ENCODE measurements at places on chromosomes 3 and 15. TPM values are rescaled to one million over a fixed set of nuclear protein-coding genes. Genes with fewer than 3 reads are reported as not detected.

DNA sequence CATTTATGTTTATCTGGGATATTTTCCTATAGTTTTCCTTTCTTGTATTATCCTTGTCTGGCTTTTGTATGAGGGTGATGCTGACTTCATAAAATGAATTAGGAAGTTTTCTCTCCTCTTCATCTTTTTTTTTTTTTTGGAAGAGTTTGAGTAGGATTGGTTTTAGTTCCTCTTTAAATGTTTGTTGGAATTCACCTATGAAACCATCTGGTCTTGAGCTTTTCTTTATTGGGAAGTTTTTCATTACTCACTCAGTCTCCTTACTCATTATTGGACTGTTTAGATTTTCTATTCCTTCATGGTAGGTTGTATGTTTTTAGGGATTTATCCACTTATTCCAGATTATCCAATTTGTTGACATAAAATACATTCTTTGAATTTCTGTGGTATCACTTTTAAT, 18.7 kb upstream of the MASP1 start:
- DNase-seq, result no peak

- DNase-seq, result no peak
Observed at GRCh38 chr3:119140466-119140865, 5.5 kb upstream of the TEX55 start.

DNA sequence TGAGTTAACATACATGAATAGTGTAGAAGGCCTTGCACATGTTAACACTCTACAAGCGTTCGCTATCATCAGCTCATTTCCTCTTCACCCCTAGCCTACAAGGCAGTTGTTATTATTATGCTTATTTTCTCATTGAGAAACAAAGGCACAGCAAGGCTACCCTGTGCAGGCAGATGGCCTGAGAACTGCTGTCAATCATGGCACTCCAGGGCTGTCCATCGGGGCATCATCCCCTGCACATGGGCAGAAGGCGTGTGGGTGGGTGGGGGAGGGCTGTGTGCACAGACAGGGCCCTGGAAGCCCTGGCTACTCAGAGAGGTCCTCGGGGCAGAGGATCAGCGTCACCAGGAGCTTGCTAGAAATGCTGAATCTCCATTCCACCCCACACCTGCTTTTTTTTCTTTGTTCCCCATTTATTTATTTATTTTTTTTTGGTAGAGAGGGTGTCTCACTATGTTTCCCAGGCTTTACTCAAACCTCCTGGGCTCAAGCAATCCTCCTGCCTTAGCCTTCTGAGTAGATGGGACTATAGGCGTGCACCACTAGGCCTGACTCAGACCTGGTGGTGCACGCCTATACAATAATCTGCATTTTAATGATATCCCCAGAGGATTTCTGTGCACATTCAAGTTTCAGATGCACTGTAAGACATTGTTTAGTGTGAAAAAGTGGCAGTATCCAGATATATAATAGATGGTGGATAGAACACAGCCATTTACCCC, 9.6 kb upstream of the ZXDC start:
- DNase-seq, result no peak

- DNase-seq, result no peak
Observed at GRCh38 chr3:102195198-102195948, 239.4 kb upstream of the ZPLD1 start.

- DNase-seq, result peak; percentile 18
Observed at GRCh38 chr15:66692808-66693596, 9.0 kb upstream of the SMAD6 start.

GRCh38 chr3:127070776-127071175, 87.9 kb downstream of the PLXNA1 start:
- DNase-seq, result no peak

DNA sequence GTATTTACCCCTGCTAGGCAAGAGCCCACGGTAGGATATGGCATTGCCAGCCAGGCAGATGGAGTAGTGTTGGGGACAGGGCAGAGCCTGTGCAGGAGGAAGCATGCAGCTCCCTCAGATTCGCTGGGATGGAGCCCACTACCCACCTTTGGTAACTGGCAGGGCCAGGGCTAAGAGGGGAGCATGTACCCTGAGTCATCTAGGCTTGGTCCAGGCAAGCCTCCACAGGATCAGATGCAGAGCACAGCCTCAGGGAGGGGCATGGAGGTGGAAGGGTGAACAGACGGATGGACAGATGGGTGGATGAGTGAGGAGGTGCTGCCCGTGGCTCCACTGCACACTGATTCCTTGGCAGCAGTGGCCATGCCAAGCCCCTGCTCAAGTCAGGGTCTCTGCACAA, 33.0 kb downstream of the IL20RB start:
- no peak for DNase-seq

- DNase-seq, result no peak
Observed at GRCh38 chr15:71392861-71393283, 277.6 kb downstream of the THSD4 start.

DNA sequence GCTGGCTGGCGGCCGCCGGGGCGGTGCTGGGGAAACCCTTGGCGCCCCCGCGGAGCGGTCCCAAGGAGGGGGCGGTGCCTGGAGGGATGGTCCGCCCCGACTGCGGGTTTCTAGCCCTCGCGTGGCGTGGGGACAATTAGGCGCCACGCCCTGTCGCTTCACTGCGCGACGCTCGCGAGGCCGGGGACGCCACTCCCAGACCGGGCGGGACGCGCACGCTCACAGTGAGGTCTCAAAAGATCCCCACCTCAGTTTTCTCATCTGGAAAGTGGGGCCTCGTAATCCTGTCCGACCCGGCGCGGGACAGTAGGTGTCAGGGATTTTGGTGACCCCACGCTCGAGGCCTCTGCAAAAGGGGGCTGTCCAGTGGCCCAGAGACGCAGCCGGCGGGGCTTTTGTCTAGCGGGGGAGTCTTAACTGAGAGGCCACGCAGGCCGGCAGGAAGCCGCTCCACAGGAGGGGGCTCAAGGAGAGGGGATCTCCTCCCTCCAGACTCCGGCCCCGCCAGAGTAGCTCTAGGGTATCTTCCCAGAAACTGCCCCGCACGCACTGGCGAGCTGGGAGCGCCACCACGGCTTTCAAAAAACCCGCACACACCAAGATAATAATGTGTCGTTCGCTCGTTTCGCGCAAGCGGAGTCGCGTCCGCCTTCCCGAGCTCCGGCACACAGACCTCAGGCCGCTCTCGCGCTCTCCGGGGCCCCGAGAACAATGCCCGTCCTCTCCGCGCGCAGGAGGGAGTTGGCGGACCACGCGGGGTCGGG, 710 bp upstream of the CLK3 start:
- peak; percentile 83 for DNase-seq

- DNase-seq, result no peak
Observed at GRCh38 chr3:72155391-72156064, 370.6 kb upstream of the PROK2 start.

GRCh38 chr3:125300416-125300815, 74.7 kb downstream of the ZNF148 start:
- DNase-seq, result no peak

- DNase-seq, result no peak
Observed at GRCh38 chr15:59329570-59330350, 42.9 kb downstream of the MYO1E start.

DNA sequence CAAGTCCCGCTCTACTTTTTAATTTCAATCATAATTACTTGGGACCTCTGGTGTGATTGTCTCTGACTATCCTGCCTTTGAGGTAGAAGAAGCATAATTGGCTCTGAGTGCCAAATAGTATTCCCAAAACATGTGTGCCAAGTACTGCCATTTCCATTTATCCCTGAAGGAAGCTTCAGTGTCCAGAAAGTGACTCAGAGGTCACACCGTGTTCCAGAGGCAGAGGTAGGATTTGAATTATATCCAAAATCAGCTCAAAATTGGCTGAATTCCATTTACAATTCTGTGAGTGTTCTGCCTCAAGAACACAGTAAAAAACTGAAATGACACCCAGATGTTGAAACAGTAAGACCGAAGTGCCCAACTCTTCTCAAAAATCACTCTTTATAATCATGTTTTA, 255.3 kb downstream of the RSL24D1 start:
- no peak for DNase-seq

DNA sequence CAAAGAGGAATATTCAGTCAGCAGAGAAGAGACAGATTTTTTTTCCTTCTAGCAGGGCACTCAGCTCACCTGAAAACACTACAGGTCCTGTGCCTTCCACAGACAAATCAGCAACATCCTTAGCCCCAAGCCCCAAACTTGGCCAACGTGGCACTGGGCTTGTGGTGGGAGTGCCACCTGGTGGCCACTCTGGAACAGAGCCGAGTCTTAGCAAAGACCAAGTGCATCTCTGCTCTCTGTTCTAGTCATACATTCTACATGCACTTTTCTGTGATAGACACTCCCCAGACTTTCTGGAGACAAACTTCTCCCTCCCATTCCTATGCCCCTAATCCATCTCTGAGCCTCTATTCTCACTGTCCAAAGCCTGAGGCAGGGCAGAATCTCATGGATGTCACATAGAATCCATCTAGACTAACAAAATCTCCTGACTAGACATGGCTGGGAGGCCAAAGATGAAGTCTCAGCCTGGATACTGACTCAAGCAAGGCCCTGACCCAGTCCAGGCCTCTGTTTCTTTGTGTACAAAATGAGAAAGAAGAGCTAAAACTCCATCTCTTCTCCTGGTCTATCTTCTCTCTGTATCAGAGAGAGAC, 5.1 kb upstream of the SEMA7A start:
- peak; percentile 65 for DNase-seq

- DNase-seq, result no peak
Observed at GRCh38 chr15:24945711-24946110, 9.1 kb upstream of the SNRPN start.

DNA sequence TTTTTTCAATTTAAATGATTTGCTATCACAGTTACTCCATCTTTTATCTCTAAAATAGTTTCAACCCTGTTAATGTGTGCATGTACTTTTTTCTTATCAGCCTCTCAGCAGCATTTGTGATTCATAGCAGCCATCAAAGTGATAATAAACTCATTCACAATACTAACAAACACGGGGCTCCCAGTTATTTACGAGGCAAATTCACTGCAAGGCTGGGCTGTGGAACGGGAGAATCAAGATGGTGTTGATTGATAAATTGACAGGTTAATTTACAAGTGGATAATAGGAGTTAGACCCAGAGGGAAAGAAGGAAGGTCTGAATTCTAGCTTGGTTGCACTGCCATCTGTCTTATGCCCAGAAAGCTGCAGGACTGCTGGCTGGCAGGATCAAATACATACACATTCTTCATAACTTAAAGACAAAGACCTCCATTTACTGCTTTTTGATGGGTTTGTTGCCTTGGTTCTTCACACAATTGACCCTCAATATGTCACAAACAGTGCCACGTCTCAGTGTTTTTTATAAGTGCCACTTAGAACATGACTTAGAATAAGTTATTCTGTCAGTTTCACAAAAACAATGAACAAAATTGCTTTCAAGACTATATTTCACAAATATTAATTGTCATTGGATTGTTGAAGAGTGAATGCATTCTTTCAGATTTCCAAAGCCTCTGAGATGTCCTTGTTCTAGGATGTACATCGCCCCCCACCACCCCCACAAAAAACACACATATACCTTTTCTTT, 562.8 kb downstream of the NR2F2 start:
- DNase-seq, result no peak

GRCh38 chr3:170603770-170604510, 18.1 kb upstream of the SLC7A14 start:
- DNase-seq, result no peak

DNA sequence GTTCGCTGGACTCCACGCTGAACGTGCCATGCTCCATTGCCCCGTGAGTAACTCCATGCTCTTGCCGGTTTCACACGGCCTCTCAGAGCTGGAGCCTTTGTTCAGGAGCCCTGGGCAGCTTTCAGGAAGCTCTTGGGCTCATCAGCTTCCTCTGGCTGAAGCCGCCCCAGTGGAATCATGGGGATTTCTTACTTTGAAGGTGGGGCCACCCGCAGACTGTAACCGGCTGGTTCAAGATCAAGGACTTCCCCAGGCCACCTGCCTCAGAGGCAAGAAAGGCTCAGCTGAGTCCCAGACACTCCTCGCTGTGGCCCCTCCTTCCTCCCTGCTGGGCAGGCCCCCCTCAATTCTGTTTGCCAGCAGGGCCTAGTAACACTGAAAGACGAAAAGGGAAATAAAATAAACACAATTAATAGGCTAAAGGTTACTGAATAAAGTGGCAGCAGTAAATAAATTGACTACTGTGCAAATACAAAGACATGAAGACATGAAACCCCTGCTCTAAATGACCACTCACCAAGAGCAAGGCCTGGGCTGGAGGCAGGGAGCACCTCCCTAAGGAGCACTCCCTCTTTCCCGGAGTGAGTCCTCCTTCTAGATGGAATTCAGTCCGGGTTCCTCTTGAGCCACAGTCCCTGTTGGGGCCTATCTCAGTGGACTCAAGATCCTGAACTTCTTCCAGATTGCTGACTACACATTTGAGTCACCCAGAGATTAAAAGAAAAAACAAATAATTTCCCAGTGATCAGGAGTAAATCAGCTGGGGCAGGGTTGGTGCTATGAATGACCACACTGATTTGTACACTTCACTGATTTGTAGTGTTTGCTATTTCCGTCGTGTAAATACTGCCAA, 51.0 kb downstream of the ZDHHC19 start:
- peak; percentile 13 for DNase-seq

DNA sequence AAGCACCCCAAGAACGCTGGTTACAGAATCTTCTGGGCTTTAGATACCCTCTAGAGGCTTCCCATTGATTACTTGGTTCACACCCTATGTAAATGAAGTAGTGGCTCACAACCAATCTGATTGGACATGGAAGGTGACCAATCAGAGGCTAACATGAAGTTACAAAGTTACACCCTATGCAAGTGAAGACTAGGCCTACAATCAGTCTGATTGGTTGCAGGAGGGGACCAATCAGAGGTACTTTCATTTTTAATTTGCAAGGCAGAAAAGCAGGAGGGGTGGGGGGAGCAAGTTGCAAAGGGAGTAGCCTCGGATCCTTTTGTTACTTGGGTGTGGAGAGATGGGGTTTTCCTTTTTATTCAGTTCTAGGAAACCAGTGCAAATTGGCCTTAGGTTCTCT, 11.1 kb upstream of the RTP2 start:
- DNase-seq, result no peak

- DNase-seq, result no peak
Observed at GRCh38 chr3:130779031-130779430, 32.4 kb upstream of the PIK3R4 start.

DNA sequence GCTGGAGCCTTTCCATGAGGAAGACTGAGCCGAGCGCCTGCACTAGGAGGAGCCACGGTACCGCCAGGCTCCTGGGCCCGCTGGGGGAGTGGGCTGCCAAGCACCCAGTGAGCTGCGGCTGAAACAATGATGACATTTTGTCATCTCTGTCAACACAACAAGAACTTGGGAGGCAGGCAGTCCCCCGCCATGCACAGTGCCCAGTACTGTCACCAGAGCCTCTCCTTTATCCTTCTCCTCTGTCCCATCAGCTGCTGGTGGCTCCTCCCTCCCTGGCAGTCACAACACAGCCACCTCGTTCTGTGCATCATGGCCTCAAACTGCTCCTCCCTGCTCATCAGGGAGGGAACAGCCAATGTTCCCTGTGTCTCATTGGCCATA, 34.0 kb upstream of the PCSK6 start:
- no peak for DNase-seq

GRCh38 chr15:51497806-51498205, 124.8 kb downstream of the DMXL2 start:
- no peak for DNase-seq

GCNT3 gene
- total RNA-seq, result 0.29 TPM

TIMP4 gene
- not detected for total RNA-seq

SLC28A2 gene
- not detected for total RNA-seq

FANCD2OS gene
- total RNA-seq, result not detected

DUOXA2 gene
- not detected for total RNA-seq

LRRC49 gene
- 0.32 TPM for total RNA-seq

ZNF662 gene
- total RNA-seq, result 2.9 TPM

XYLB gene
- 0.59 TPM for total RNA-seq

ECT2 gene
- 2.3 TPM for total RNA-seq

ZMYND10 gene
- total RNA-seq, result 6.1 TPM

TMEM207 gene
- not detected for total RNA-seq

STAC gene
- total RNA-seq, result not detected

KLHL24 gene
- 145 TPM for total RNA-seq

ZNF660 gene
- total RNA-seq, result 0.47 TPM

All from T-cell (primary cell).